Spleen (tissue), 13 donors: ENCODE measurements at places on chromosomes 7 and 10. TPM values are rescaled to one million over a fixed set of nuclear protein-coding genes. Genes with fewer than 3 reads are reported as not detected.

The CYP3A7 gene
- total RNA-seq: not detected

The CTNNA3 gene
- total RNA-seq: 0.51 TPM

The ST8SIA6 gene
- not detected for total RNA-seq

The FAM13C gene
- total RNA-seq: 9.8 TPM

The NKX2-3 gene
- total RNA-seq: 47.4 TPM

The SPAG6 gene
- total RNA-seq: not detected

The VENTX gene
- total RNA-seq: 5.4 TPM

The RNF32 gene
- total RNA-seq: 0.34 TPM

The SLC16A9 gene
- total RNA-seq: 23.5 TPM

The FAM20C gene
- 26.0 TPM for total RNA-seq

The UCN3 gene
- not detected for total RNA-seq

The AGR3 gene
- total RNA-seq: not detected

The PIK3AP1 gene
- total RNA-seq: 189 TPM

The MYL10 gene
- total RNA-seq: not detected

The CLEC2L gene
- total RNA-seq: not detected

The CFAP46 gene
- total RNA-seq: 0.76 TPM
